Stimulated activated CD8-positive, alpha-beta memory T cell treated with anti-CD3 and anti-CD28 coated beads, Interleukin-7, amount 100 ng/mL, for 24 hours (primary cell): ENCODE measurements at places on chromosomes 11 and 22.

- DNase-seq: no peak
These were observed 57.9 kb upstream of the ANGPTL5 start for GRCh38 chr11:101974255-101974654.

DNA sequence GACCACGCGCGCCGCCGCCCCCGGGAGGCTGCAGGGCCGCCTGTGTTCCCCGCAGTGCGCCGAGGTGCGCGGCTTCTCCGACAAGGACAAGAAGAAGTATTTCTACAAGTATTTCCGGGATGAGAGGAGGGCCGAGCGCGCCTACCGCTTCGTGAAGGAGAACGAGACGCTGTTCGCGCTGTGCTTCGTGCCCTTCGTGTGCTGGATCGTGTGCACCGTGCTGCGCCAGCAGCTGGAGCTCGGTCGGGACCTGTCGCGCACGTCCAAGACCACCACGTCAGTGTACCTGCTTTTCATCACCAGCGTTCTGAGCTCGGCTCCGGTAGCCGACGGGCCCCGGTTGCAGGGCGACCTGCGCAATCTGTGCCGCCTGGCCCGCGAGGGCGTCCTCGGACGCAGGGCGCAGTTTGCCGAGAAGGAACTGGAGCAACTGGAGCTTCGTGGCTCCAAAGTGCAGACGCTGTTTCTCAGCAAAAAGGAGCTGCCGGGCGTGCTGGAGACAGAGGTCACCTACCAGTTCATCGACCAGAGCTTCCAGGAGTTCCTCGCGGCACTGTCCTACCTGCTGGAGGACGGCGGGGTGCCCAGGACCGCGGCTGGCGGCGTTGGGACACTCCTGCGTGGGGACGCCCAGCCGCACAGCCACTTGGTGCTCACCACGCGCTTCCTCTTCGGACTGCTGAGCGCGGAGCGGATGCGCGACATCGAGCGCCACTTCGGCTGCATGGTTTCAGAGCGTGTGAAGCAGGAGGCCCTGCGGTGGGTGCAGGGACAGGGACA lies 2.7 kb downstream of the NLRP6 start:
- no peak for DNase-seq

DNA sequence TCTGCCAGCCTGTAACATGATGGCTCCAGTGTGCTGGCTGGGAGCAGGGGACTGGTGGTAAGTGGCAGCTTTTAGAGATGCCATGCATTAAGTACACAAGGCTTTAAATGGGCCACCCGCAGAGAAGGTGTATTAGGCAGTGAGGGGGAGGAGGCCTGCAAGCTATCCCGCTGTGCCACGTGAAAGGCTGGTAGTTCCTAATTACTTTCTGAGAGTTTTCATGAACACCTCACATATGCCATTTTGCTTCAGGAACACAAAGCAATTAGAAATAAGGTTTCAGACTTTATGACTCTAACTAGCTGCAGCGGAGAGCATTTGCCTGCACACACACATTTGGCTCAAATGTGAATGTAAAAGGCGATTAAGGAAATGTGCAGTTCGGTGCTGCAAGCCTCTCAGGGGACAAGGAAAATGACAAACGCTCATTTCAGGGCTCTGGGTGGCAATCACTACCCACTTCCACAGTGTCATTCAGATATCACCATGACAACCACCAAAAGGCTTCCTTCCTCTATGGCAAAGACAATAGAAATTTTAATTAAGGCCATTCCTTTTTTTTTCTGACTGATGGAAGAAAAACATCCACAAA lies 116.6 kb downstream of the PLEKHA7 start:
- no peak for DNase-seq

GRCh38 chr11:2277933-2278523 lies 7.6 kb upstream of the ASCL2 start:
- no peak for DNase-seq

GRCh38 chr22:22407061-22407460 lies 101.5 kb downstream of the ZNF280B start:
- no peak for DNase-seq

DNA sequence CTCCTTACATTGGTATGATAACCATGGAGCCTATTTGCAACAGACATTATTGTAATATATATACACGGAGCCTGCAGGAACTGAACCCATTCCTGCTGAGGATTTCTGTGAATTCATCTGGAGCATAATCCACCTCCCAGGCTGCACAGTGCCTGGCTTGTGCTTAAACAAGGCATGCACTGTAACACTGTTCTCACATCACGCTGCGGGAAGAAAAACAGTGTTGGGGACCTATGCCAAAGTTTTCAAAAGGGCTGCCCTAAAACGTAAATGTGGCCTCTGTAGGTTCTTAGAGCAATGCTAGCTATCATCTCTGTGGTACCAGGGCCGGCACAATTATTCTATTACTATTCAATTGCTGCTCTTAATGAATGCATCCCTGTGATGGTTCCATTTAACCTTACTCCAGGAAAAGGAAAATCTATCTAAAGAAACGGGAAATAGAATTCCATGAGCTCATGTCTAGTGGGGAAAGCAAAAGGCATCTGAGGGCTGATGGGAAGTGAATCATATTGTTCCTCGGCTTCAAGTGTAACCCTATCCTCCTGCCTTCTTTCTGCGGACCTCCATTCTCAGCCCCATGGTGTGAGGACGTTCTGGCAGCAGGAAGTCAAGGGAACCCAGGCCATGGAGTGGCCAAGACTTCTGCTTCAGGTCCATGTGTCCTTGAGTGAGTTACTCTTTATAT lies 525.5 kb downstream of the SOX6 start:
- DNase-seq: no peak

DNA sequence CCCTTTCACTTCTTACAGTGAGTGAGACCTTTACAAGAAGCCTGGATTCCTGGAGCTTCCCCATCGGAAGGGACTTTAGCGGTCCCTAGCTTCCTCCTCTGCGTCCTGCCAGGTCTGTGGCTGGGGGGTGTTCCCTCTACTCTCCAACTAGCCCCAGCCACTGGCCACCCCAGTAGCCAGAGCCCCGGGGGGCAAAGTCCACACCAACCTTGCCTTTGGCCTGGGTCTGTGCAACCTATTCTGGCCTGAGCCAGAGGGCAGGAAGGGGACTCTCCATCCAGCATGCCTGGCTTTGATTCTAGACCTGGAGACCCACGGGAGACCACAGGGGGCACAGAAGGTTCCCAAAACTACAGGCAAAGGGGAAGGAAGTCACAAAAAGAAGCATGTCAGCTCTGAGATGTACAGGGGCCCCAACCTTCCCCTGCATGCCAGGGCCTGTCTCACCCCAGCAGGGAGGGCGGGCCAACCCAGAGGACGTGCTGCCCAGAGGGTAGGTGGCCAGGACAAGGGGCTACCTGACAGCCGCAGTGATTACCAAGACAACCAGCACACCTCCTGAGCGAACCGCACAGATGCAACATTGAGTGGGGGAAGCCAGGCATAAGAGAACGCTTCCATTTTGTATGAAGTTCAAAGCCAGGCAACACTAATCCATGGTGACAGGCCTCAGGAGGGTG lies 52.4 kb downstream of the DSCAML1 start:
- DNase-seq: no peak

- no peak for DNase-seq
These were observed 27.0 kb upstream of the RBFOX2 start for GRCh38 chr22:36055376-36056295.

DNA sequence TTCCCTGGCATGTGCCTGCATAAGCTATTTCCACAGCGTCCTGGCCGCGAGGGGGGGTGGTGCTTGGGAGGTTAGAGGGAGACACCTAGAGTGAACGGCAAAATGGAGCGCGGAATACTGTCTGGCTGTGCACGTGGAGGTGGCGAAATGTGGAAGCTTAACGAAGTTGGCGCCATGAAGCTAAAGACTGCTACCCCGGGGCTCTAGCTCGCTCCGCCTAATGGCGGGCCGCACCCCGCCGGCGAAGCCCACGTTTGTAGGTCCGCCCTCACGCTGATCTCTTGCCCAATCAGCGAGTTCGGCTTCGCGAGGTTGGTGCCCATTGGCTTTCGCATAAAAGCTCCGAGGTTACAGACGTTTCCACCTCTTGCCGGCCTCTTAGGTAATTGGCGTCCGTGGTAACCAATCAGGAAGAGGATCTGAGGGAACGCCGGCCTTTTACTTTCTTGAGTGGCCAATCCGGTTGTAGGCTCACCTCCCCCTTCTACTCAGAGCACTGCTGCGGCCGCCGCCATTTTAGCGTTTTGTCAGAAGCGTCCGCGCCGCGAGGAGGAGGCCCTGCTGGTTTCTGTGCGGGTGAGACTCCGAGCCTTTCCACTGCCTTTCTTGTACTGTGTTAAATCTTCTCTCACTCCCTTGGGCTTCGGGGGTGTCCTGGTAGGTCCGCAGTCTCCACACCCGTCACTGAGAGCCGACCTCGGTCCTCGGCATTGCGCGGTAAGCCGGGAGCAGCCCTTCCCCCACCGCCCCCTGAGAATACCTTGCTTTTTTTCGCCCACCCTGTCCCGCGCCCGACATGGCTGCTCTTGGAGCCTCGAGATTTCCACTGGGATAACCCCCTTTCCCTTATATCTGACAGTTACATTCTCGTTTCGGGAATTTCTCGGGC lies at the start of gene RBM4:
RBM4 (plus strand) TSS at position 527 of the 889 bp plus-strand sequence. CDS start 1,009 bp downstream, outside the sequence.
- DNase-seq: peak; percentile 88

- DNase-seq: no peak
These were observed 13.4 kb downstream of the CSF2RB start for GRCh38 chr22:36926721-36927435.

GRCh38 chr11:44904261-44905020 lies 46.2 kb downstream of the TP53I11 start:
- no peak for DNase-seq

- no peak for DNase-seq
These were observed 33.5 kb upstream of the SEZ6L start for GRCh38 chr22:26135806-26136205.

GRCh38 chr11:362642-363442 lies 6.5 kb upstream of the B4GALNT4 start:
- no peak for DNase-seq

- no peak for DNase-seq
These were observed 732.3 kb downstream of the BRD1 start for GRCh38 chr22:49095366-49095765.

DNA sequence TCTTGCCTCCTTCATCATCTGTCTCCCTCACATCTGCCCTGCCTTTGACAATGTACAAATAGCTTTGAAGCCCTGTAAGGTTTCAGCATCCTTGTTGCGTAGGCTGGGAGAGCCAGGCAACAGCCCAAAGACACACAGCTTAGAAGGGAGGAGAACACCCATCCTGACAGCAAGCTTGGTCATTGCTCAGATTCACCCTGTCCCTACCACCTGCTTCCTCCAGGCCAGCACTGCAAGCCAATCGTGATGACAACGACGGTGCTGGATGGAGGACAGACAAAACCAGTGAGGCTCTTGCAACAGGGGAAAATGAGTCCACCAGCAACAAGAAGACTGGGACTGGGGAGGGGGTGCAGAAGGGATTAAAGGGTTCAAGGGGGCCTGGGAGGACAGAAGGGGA lies 32.9 kb upstream of the CD5 start:
- DNase-seq: no peak

- no peak for DNase-seq
These were observed 22.1 kb downstream of the TMEM135 start for GRCh38 chr11:87059596-87060390.

DNA sequence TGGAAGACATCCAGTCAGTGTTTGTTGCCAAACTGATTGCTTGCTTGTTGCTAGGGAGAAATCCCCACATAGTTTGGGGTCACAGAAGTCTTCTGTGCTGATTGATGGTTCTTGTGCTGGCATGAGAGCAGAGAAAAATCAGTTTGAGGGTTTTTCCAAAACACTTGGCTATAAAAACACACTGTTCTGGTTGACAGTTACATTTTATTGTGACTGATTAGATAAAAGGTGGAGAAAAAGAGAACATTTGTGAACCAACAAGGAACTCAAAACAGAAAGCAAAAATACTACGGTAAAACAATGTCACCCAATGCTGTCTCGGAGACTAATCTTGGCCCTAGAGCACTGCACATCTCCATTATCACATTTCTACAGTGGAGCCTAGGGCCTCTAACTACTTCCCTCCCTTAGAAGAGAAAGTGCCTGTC lies 14.4 kb upstream of the EIF4G2 start:
- DNase-seq: no peak

DNA sequence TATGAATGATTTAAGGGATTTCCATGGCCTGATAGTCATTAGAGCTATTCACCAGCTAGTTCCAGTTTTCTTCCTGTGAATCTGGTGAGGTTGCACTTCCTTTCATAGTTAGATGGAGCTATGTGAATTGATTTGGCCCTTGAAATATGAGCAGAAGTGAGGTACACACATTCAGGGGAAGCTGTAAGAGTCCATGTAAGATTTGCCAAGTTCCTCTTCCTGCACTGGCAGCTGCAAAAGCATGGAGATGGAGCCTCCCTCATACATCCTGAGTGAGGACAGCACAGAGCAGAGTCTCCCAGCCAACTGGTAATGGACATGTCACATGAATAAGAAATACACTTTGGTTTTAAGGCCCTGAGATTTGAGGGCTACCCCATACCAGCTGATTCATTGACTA lies 111.7 kb downstream of the CD44 start:
- no peak for DNase-seq

- DNase-seq: no peak
These were observed 19.4 kb downstream of the SUSD2 start for GRCh38 chr22:24200619-24201212.

- peak; percentile 13 for DNase-seq
These were observed 30.3 kb upstream of the ASPHD2 start for GRCh38 chr22:26398741-26399153.

DNA sequence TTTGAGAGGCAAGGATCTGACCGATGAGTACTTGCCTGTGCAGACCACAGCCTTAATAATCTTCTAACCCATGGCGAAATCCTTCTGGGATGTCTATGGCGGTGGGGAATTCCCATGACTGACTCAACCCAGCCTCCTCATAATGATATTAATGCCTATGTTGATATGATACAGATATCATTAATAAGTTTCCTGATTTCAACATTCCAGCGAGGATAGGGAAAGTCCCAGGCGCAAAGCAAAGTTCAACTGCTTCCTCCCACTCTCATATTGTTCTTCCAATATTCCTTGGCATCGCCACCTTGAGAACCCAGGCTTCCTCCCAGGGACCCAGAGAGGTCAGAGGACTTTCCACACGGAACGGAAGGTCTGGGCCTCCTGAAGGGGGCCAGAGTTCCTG lies 110.3 kb upstream of the TMEM45B start:
- no peak for DNase-seq

- DNase-seq: no peak
These were observed 1858.3 kb upstream of the RAG2 start for GRCh38 chr11:38456371-38456770.

GRCh38 chr11:61885166-61885778 lies 6.1 kb downstream of the FADS3 start:
- DNase-seq: no peak

- DNase-seq: no peak
These were observed 216.3 kb upstream of the SYN3 start for GRCh38 chr22:33274214-33275072.

- DNase-seq: no peak
These were observed 154.1 kb downstream of the DDX10 start for GRCh38 chr11:108818971-108819370.

- DNase-seq: no peak
These were observed 1.3 kb downstream of the GRIK4 start for GRCh38 chr11:120512739-120513435.

- no peak for DNase-seq
These were observed 144.3 kb downstream of the TEAD1 start for GRCh38 chr11:12818333-12819015.
